Hematopoietic multipotent progenitor cell treated with erythropoietin and hydrocortisone succinate and interleukin-3 and kit ligand, for 6 days (in vitro differentiated cells): ENCODE measurements at places on chromosomes 16 and 17.

GRCh38 chr16:27538528-27538927 is 11.2 kb downstream of the GTF3C1 start:
- DNase-seq, result peak; percentile 13

- no peak for DNase-seq
Observed at GRCh38 chr17:74157366-74157765, 46.1 kb upstream of the RPL38 start.

DNA sequence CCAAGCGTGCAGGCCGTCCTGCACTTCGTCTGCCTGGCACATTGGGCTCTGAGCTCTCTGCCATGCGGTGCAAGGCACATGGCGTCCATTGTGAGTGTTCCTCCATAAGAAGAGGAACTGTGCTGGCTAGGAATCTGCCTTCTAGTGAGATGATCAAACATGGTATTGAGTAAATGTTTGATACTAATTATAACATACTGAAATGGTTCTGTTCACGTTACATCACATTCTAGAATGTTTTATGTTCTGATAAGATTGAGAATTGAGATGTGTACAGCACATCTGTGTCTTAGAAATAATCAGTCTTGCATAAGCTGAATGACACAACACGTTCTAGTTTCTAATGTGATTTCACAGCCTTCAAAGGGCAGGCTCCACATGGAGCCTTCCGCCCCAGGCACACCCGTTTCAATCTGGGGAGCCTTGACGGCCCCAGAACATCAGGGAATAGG is 42.9 kb downstream of the USP10 start:
- DNase-seq, result peak; percentile 62

- no peak for DNase-seq
Observed at GRCh38 chr16:75340741-75341491, 89.5 kb upstream of the BCAR1 start.

GRCh38 chr16:23270654-23271053 is 31.4 kb upstream of the SCNN1B start:
- DNase-seq, result no peak

DNA sequence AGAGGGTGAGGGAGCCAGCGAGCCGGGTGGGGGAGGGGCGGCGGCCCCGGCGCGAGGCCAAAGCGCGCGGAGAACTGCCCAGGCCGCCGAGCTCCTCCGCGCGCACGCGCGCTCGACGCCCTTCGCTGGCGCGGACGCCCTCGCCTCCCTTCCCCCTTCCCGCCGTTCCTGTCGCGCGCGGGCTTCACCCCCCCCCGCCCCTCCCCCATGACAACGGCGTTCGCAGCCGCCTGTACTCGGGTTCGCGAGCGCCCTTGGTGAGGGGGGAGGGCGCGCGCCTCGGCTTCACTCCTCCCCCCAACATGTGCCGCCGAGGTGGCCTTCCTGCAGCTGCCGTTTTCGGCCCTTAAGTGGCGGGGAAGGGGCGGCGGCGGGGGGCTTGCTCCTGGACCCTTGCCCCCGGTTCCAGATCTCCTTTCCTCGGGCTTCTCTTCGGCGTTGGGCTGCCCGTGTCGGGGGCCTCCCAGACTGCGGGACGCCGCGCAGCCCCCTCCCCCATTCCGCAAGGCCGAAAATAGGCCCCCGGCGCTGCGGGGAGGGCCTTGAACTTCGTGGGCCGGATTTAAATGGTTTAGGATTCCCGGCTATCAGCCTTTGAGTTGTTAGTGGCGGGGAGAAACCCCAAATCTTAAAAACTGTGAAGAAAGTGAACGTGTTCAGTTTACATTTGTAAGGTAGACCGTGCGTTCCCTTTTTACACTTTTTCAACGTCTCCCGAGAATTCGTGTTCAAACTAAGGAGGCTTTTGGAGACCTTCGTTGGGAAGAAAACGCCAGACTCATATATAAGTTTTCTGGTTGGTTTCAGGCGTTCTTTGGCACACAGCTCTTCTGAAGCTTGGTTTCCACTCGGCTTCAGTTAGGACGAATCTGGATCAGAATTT is 653 bp downstream of the SRRM2 start:
- peak; percentile 88 for DNase-seq

DNA sequence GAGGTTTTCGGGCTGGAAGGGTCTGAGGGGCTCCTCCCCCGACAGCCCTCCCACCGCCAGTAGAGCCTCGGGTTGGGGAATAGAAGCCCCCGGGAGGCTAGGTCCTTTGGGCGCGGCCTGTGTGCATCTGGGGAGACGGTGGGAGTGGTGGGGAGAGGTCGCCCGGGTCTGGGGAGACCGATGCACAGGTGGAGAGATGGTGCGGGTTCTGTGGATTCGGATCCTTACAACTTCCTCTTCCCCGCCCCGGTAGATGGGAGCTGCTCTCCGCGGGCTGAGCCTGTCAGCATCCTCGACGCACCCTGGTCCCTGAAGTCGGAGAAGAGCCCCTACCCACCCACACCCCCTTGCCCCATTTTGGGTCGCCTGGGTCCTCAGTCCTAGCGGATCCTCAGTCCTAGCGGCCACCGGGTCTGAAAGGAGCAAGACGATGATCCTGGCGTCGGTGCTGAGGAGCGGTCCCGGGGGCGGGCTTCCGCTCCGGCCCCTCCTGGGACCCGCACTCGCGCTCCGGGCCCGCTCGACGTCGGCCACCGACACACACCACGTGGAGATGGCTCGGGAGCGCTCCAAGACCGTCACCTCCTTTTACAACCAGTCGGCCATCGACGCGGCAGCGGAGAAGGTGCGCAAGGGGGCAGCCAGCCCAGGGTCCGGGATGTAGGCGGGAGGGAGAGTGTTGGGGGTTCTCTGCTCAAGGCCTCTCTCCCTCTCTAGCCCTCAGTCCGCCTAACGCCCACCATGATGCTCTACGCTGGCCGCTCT is 790 bp downstream of the BCKDK start:
- DNase-seq, result no peak

DNA sequence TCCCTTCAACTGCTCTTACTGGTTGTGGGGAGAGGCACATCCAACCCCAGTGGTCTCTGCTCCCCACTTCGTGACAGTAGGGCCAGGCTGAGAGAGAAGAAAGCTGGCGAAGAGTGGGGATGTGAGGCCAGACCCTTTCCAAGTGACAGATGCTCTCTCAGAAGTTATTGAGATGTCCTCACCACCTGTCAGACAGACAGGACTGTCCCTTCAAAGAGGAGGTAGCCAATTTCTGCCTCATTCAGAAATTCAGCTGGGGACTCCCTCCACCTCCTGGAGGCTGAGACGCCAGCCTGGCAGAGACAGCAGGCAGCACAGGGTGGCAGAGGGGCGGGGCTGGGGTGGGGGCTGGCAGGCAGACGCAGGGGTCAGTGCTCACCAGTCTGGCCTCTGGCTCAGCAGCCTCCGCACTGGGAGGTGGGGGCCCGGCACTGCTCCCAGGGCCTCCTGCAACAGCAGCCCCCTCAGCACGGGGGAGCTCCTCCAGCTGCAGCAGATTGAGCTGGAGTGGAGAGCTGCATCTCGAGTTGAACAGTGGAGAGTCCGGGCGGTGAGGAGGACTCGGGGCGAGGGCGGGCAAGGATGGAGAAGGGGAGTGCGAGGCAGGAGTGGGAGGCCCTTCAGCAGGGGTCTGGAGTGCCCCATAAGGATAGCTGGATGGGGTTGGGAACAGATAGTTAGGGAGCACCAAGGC is 9.2 kb downstream of the PER1 start:
- DNase-seq, result no peak

DNA sequence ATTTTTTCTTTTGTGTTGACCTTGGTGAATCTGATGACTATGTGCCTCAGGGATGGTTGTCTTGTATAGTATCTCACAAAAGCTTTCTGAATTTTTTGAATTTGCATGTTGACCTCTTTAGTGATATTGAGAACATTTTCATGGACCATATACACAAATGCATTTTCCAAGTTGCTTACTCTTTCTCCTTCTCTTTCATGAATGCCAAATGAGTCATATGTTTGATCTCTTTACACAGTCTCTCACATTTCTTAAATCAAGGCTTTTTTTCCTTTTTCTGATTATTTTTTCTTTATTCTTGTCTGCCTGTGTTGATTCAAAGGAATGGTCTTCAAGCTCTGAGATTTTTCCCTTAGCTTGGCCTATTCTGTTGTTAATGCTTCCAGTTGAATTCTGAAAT is 46.6 kb upstream of the KCNJ16 start:
- DNase-seq, result no peak

DNA sequence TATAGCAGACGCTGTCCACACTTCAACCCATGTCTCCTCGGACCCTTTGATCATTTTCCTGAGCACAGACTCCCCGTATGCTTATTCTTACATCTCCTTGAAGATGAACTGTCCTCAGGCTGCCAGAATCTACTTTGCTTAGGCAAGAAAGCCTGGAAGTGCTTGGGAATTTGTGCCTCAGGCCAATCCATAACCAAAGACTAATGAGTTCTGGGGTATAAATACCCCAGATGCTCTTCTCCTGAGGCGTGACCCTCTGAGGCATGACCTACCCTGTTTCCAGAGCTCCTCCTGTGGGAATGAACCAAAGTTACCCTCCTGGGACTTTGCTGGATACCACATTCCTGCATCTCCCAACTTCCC is 10.1 kb upstream of the TEKT3 start:
- DNase-seq, result no peak

GRCh38 chr17:69363488-69364210 is 36.7 kb upstream of the ABCA5 start:
- no peak for DNase-seq

- DNase-seq, result no peak
Observed at GRCh38 chr16:9447195-9447551, 355.7 kb downstream of the HAPSTR1 start.

DNA sequence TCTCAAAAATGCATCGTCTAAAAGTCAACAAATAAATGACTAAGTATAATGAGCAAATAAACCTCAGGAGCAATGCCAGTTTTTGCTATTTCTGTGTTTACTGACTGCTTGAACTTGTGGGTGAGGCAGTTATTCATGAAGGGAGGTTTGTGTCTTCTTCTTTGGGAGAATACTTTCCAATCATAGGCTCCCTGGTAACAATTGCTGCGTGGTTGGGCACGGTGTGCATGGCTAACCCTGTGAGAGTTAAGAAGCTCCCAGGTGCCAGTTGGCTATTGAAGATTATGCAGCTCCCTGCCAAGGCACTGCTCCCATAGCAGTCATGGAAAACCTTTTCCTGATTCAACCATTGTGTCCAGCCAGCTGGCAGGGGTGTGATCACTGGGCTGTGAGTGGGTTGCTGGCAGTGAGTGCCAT is 775.9 kb upstream of the GOT2 start:
- DNase-seq, result no peak

- DNase-seq, result no peak
Observed at GRCh38 chr16:64421515-64421914, 700.3 kb downstream of the CDH11 start.

- DNase-seq, result no peak
Observed at GRCh38 chr16:49756775-49757558, 98.9 kb downstream of the ZNF423 start.

GRCh38 chr17:27892542-27892865 is 661 bp downstream of the LYRM9 start:
- peak; percentile 21 for DNase-seq

DNA sequence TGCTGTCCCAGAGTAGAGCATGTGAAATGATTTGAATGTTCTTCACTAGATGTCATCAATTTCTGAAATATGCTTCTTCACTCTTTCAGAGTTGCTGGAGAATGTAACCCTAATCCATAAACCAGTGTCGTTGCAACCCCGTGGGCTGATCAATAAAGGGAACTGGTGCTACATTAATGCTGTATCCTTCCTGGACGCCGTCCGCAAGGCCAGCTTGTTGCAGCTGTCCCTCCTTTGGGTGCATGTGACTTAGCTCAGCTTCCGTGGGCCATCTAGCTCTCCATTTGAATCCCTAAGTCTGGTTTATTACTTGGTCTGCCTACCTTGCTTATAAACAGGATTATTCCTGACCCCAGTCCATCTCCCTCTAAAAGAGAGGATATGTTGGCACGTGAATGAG is 58.8 kb downstream of the USP10 start:
- no peak for DNase-seq

GRCh38 chr17:50338645-50339044 is 7.3 kb upstream of the XYLT2 start:
- no peak for DNase-seq

DNA sequence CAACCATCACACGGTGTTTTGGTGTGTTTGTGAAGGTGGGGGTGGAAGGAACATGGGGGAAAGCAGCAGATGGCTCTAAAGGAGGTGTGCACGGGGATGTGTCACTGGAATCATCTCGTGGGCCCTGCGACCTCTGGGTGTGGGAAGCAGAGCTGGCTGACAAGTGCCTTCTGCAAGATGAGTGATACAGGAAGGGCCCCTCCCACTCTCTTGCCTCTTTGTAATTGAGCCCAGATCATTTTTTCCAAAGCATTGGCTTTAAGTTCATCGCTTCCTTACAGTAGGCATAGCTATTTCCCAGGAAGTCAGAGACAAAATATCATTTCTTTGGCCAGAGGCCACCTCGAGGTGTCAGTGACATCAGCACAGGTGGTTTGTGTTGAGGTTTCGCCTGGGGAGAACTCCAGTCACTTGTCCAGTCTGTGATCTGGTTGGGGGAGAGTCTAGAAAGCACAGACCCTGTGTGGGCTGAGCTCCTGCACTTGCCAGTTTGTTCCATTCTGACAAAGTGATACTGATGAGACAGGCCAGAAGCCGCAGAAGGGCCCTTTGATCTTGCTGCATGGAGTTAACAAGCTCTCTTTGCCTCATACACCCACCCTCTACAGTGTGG is 20.6 kb upstream of the SNTB2 start:
- DNase-seq, result no peak

- peak; percentile 81 for DNase-seq
Observed at GRCh38 chr17:61410141-61411010, 10.7 kb downstream of the TBX2 start.

DNA sequence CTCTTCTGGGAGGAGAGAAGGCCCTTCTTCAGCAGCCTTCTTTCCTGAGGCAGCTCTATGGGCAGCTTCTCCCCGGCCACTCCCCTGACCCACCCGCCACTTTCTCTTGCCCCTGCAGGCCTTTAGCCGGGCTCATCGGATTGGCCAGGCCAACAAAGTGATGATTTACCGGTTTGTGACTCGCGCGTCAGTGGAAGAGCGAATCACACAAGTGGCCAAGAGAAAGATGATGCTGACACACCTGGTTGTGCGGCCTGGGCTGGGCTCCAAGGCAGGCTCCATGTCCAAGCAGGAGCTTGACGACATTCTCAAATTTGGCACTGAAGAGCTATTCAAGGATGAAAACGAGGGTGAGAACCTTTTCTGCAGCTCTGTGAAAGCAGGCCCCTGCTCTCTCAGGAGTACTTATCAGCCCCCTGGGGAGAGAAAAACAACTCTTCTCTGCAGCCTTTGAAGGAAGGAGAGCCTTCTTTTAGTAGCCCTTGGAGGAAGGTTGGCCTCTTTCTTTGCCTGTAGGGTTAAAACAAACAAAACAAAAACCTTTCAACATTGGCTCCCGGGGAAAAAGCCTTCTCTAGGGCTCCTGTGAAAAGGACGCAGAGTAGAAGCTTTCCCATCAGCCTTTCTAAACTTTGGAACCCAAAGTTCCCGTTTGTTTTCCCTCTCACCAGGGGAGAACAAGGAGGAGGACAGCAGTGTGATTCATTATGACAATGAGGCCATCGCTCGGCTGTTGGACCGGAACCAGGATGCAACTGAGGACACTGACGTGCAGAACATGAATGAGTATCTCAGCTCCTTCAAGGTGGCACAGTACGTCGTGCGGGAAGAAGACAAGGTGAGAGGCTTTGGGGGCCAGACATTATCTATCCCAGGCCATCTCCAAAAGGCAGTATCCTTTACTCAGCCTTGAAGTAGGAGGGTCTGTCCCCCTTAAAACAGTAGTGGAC is 12.7 kb downstream of the RNF227 start:
- DNase-seq, result no peak
